ENCODE measurements at places on chromosomes 6 and 20. TPM values are rescaled to one million over a fixed set of nuclear protein-coding genes. Genes with fewer than 3 reads are reported as not detected.

UNC93A gene
- not detected for total RNA-seq

DNA sequence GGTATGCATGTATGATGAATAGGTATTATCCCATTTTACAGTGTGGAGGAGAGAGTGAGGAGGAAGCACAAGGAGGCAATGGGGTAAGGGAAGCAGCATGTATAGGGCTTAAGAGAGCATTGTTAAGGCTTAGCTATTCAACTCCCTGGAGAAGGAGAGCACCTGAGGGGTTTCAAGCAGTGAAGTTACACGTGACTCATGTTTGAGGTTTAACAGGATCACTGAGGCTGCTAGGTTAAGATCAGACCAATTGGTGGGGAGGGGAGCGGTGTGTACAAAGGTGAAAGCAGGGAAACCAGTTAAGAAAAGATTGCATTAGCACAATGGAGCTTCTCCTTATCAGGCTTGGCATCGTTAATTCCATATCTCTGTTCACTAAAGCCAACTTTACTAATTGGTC, 64.4 kb upstream of the NHSL1 start:
- DNase-seq, result no peak

SNX5 gene
- total RNA-seq, result 187 TPM

FOXS1 gene
- total RNA-seq, result 0.24 TPM

DNA sequence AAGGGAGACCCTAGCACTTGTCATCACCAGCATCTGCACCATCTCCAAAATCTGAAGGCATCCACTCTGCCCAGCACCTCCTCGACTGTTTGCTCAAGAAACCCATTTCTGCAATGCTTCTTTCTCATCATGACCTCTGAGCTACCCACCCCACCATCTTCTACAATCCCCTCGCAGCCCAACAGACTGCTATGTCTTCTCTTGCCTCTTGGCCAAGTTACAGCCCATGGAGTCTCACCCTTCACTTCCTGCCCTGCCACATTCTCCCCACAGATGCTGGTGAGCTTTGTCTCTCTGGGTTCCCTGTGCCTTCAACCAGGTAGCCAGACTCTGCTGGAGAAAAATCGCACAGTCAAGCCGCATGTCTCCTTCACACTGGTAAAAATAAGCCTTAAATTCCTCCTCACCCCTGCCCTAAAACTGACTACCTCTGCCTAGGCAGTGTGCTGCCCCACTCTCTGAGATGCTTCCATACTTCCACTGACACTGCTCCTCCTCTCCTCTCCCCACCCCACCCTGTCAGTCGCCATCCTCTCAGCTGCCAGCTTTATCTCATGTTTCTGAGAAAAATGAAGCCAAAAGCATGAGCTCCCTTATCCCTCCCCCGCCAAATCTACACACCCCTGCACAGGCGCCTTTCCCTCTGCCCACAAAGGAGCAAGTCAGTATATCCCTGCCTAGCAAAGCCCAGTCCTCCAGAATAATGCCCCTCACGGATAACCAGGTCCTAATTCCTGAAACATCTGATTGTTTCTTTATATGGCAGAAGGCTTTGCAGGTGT, 2.3 kb upstream of the TXNDC5 start:
- no peak for DNase-seq
